ENCODE measurements at places on chromosomes 6 and 20.

DNA sequence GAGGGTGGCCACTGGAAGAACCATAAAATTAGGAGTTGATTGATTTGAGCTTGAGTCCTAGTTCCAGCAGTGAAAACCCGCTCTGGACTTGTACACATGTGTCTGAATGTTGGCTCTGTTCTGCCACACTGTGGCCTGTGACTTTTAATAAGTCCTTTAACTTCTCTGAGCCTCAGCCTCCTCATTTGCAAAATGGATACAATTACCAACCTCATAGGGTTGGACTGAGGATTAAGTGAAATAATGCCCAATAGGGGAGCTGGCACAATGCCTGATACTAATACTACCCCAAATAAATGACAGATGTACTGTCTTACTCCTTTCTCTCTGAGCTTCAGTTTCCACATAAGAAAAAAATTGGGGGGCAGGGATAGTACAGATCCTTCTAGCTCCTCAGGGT is 92.6 kb upstream of the RIPOR2 start:
- no peak for DNase-seq

DNA sequence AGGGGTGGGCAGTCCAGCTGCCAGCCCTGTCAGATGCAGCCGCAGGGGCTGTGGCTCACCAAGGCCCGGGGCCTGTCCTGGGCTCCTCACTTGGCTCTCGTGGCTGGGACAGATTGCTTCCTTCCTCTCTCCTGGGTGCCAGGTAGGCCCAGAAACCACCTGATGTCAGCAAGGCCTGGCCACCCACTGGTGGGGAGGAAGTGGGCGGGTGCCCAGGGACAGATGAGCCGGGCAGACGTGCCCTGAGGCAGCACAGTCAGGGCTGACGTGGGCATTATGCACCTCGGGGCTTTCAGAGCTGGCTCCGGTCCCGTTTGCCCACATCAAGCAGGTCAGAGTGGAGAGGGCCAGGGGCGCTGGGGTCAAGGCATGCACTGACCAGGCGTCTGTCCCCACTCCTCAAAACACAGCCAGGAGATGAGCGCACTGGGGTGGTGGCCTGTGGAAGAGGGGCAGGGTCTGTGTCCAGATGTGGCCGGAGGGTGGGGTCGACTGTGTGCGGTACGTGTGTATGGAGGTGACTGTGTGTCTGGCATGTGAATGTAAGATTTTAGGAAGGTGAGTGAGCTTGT is 133.2 kb upstream of the PTPN1 start:
- DNase-seq: no peak

- DNase-seq: no peak
These were observed 122.2 kb upstream of the TNFAIP3 start for GRCh38 chr6:137744877-137745276.

- peak; percentile 15 for DNase-seq
These were observed 51.8 kb upstream of the SYNJ2 start for GRCh38 chr6:157929765-157930319.

- no peak for DNase-seq
These were observed 1.2 kb downstream of the TAB2 start for GRCh38 chr6:149318581-149319286.

DNA sequence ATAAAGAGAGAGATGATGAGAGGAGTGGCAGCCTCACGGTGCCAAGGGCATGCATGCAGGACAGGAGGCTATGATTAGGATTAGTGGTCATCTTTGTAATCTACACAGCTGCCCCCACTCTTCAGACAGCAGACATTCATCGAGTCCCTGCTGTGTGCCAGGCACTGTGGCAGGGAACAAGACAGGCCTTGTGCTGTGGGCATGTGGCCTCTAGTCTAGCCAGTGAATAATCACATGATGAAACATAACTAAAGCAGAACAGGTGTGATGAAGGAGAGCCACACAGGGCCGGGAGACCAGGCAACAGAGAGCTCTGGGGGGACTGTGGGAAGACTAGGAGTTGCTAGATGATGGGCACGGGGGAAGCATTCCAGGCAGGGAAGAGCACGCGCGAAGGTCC is 22.2 kb downstream of the TOX2 start:
- no peak for DNase-seq

GRCh38 chr6:2940010-2940850 is 31.1 kb downstream of the SERPINB6 start:
- peak; percentile 97 for DNase-seq

DNA sequence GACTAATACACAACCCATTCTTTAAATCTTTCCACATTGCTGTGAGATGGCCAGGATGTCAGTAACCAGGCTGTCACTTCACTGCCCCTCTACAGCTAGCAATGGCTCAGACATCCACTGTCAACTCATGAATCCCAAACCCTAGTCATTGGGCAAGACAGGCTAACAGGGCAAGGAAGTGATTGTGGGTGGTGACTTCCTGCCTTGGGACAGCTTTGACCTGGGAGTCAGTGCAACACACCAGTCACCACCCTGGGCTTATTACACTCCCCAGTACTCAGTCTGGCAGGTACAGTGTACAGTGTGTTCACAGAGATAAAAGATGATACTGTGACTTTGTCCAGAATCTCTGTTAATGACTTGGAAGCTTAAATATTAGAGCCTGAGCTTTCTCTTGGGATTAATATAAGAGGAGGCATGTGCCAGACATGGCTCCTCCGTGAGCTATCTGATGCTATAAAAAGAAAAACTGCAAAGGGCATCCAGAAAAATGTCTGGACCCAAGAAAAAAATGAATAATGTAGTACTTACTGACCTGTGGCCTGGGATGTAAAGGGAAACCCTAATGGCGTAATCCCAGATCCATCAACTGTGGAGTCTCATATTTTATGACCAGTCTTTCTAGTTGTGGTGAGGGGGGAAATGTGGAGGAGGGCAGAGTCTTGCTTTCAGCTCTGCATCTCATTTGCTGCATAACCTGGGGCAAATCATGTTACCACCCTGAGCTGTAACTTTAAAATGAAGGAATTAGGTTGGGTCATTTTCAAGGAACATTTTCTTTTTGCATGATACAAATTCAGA is 244.4 kb downstream of the SLC24A3 start:
- no peak for DNase-seq

- no peak for DNase-seq
These were observed 220.1 kb upstream of the TSHZ2 start for GRCh38 chr20:52752023-52752422.

DNA sequence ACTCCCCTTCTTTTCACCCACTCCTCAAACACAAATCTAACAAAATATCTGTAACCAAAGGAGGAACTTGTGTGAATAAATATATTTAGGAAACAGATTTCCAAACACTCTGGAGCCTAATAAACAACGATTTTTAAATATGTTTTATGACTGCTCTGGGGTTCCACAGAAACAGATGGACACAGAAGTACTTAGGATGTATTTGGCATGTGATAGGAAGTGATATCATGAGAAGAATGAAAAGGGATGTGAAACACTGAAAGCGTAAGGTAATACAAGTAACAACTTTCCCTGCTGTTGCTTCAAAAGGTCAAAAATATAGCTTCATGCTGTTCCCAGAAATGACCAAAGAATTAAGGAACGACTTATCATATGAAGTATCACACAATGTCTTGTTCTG is 26.1 kb upstream of the ENPP1 start:
- DNase-seq: no peak

DNA sequence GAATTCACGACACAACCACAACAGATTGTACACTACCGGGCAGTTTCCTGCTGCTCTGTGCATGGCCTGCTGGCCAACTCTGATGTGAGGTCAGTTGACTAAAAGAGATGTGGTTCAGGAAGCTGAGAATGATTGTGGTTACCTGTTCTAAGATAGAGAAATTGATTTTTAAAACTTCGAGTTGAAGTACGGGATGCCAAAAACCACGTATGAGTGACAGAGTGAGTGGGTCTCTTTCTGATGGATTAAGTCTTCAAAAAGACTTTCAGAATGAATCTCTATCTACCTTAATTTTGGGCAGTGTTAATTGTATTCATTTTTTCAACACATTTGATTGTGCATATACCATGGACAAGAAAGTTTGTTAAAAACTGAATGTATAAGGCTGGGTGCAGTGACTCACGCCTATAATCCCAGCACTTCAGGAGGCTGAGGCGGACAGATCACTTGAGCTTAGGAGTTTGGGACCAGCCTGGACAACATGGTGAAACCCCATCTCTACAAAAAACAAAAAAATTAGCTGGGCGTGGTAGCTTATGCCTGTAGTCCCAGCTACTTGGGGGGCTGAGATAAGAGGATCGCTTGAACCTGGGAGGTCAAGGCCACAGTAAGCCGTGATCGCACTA is 121.2 kb downstream of the SGK1 start:
- peak; percentile 74 for DNase-seq

DNA sequence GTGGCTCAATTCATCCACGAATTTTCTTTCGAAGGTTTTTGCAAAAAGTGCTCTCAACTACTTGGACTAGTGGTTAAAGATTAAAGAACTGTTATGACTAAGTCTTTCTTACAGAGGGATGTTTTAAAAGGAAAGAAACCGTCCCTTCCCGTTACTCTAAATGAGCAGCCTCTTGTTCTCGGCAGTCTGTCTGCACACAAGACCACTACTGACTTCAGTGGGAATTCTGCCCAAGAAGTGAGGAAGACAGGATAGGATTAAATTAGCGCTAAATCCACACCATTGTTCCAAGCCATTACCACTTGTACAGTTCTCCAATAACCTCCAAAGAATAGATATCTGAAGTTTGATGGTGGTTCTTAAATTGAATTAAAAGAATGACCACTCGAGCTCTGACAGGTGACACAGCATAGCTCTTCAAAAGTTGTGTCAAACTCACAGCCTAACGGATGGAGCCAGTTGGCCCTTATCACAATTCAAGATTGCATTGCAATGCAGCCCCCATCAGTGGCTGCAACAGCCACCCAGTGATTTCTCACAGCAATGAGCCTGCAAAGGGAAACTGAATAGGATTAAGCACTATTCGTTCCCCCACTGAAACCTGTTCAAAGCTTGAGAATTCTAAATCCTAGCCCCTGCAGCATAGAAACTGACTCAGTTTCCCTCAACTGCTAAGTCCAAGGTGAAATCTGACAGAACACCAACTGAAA is 1.8 kb downstream of the EPB41L2 start:
- no peak for DNase-seq

- no peak for DNase-seq
These were observed 389.6 kb upstream of the JAG1 start for GRCh38 chr20:11063444-11063843.

- peak; percentile 68 for DNase-seq
These were observed 17.2 kb downstream of the ZSCAN23 start for GRCh38 chr6:28425944-28426541.

GRCh38 chr6:15465212-15465611 is 197.6 kb downstream of the DTNBP1 start:
- no peak for DNase-seq

- DNase-seq: no peak
These were observed 21.7 kb upstream of the OCSTAMP start for GRCh38 chr20:46572153-46572552.

DNA sequence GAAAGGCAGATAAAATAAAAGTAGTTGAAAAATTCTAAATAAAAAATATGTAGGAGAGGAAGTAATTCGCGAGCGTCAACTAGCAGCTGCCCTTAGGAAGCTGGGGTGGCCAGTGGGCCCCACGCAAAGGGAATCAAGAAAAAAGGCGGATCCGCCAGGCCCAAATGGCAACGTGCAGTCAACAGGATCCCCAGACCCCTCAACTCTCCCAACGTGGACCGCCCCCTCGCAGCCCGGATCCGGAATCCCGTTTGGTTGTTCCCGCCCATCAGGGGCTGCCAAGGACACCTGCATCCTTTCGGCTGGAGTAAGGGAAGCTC is 296 bp downstream of the DZANK1 start:
- no peak for DNase-seq

Measured in activated CD4-positive, alpha-beta T cell treated with anti-CD3 and anti-CD28 coated beads, Interleukin-2, amount 50 U/mL, for 16 hours (primary cell).